H7 (cell line): ENCODE measurements at places on chromosomes 1 and 21.

DNA sequence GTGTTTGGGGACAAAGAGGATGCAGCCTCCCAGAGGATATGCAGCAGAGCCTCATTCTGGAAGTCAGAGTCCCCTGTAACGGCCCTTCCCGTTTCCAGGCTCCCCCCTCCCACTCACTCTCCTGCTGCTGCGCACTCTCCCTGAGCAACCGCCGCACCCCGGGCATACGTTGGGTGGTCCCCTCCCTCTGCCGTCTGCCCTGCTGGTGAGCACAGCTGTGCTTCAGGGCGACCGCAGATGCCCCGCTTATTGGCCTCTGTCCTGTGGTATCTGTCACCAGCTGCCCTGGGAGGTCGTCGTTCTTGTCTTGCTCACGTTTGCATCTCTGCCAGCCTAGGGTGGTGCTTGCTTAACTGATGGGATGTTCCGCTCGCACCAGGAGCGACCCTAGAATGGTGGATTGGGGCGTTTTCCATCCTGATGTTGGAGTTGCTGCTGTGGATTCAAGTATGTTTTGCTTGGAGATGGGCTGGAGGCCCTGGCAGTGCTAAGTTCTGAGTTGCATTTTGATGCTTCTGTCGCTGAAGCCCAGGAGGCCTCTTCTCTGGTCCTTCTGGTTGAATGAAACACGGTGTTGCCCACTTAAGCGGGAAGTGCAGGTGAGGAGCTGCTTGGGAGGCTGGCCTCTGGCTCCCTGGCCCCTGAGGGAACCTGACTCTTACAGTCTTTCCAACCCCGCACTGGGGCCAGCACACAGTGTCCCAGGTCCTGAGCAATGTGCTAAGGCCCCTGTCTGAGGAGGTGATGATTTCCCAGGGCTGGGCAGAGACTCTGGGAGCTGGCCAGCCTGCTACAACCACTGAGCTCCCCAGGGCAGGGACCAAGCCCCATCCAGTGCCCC is 3.2 kb downstream of the TMEM201 start:
- DNase-seq: peak; percentile 56

DNA sequence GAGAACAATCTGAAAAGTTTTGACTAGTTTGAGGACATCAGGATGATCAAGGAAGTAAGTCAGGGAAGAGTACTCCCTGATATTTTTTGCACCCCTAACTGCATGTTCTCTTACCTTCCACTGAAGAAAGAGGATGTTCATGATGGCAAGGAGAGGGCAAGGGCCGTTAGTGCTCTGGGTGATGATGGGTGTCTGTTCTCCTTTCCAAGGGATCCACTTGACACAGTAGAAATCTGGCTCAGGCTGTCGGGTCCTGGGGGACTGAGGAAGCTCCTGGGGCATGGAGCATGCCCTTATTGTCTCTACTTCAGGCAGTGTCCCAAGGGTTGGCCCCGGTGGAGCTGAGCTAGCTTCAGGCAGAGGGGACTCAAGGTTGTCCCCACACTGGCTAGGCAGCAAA is 4.7 kb downstream of the MINDY1 start:
- DNase-seq: no peak

GRCh38 chr1:52601991-52602855 is at the start of gene GPX7:
Gene GPX7, plus strand, starts transcription at chr1:52602371. Its CDS starts 39 bp downstream, at chr1:52602410.
- DNase-seq: peak; percentile 87

DNA sequence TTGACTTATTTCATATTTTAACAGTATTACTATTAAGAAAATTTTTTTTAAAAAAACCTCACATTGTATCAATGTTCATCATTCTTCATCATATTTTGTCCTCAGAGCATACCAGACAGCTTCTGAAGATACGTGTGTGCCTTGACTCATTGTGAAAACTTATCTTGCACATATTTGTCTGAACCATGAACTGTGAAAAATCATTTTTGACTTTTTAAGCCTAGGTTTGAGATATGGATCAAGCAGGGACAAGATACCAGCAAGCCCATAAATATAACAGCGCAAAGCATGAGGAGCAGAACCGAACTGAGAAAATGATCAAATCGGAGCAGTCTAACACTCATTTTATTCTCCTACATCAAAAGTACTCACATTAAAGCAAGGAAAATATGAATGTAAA is 506.0 kb downstream of the BRINP3 start:
- no peak for DNase-seq

DNA sequence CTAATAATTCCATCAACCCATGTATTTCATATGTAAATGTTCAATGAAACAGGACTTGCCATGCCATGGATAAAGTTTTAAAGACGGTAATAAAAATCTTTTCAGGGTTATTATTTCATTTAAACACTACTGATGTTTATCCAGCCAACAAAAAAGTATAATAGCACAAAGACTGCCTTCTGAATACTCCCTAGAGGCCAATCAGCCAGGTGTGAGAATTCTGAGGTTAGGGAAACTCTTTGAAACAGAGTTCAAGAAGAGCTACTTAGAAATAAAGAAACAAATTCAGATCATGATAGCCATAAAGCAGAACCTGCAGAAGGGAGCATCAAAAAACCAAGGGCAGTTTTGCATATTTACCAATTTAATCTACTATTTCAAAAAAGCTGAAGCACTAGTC is 48.7 kb downstream of the AKT3 start:
- DNase-seq: no peak

DNA sequence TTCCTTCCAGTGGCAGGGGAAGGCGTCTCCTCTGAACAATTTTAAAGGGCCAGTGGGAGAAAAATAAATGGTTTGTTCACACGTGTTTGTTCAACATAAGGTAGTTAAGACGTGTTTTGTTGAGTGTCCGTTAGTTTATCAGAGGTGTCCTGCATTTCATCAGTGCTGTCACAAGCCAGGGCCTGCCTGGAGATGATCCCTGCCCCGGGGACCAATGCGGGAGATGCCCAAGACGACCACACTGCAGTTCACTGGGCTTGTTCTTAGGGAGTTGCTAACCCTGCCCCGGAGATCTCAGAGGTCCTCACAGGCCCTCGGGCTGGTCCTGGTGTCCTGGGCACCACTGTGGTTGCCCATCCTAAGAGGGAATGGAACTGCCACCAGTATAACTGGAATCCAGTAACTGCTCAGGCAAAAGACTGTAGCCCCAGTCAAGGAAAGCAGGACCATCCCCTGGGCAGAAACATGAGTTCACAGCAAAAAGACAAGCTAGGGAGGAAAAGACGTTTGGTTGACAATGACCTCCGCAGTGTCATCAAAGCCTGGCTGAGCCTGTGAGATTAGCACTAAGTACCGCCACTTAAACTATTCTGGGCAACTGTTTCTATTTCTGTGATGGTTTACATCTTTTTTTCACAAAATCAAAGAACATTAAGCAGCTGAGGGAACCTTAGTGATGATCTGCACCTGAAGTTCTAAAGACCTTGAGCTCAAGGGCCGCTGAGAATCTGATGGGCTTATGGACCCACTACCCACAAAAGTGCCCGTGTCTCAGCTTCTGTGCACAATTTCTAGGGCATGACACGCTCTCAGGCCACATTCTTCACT is 44.9 kb upstream of the LIN9 start:
- DNase-seq: no peak

- DNase-seq: peak; percentile 52
Measured at GRCh38 chr1:15727866-15728534, 8.1 kb upstream of the SLC25A34 start.

DNA sequence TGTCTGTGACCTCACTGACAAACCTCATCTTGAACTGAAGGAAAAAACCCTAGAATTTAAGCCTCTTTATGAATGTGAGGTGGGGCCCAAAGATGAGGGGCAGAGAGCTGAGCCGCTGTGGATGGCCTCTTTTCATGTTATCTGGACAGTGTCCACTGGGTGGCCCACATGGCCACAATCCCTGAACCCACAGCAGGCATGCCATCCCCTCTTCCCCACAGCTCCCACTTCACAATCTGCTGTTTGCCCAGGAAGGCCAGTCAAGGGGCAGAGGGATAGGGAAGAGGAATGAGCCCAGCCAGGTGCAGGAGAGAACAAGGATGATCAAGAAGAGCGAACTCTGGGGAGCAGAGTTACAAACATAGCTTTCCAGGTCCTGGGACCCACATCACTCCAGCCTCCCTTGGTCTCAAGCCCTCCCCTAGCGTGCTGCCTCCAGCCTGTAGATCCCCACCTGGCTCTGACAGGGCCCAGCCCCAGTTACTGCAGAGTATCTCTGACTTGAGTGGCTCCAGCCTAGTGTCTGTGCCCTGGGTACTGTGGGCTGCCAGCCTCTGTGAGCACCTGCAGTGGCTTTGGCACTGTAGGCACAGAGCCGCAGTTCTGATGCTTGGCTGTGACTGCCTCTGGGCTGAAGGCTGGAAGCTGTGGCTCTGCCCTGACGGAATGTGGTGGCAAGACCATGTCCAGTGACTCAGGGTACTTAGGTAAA is 1.9 kb upstream of the SLFNL1 start:
- DNase-seq: peak; percentile 71

- no peak for DNase-seq
Measured at GRCh38 chr1:37601441-37601840, 5.7 kb upstream of the GNL2 start.

GRCh38 chr1:34263406-34263805 is 86.7 kb downstream of the C1orf94 start:
- DNase-seq: no peak

- peak; percentile 76 for DNase-seq
Measured at GRCh38 chr1:16430606-16431005, 6.6 kb downstream of the SPATA21 start.

- no peak for DNase-seq
Measured at GRCh38 chr1:154884869-154885701, 15.0 kb upstream of the KCNN3 start.

GRCh38 chr1:174884038-174884437 is 115.7 kb upstream of the CACYBP start:
- DNase-seq: no peak

DNA sequence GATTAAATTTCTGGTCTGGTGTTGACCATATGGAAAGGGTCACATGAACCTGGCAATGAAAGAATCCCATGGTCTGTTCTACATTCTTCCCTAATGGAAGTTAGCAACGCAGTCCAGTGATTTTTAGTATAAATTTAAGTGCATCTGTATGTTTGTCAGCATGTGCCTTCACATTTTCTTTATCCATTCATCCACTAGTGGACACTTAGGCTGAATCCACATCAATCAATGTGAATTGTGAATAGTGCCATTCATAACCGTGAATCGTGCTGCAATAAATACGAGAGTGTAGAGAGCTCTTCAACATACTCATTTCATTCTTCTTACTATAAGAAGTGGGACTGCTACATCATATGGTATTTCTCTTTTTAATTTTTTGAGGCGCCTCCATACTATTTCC is 12.7 kb upstream of the IFI16 start:
- DNase-seq: no peak

DNA sequence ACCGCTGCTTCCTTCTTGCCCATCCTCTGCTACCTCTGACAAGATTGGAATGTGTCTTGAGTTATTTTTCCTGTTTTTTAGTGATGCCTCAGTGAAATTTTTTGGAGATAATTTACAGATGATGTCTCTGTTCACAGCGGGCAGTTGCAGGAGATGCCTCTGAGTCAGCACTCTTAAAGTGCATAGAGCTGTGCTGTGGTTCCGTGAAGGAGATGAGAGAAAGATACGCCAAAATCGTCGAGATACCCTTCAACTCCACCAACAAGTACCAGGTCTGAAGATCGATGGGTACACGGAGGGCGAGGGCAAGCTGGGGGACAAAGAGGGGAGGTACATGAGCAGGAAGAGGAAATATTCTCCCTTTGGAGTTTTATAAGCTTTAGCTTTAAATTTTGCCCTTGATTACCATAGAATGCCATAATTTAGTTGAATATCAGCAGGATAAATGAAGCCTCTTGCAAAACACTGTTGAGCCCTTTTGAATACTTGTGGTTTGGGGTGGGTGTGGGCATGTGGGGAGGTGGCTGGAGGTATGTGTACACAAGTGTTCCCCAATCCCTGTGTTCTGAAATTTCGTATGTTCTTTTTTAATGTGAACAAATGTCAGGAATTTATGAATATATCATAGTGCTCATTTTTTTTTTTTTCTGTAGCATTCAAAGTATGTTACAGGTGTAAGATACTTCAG is 19.8 kb downstream of the ATP1A1 start:
- DNase-seq: no peak

GRCh38 chr21:45917241-45917640 is 64.3 kb upstream of the COL6A1 start:
- DNase-seq: no peak

DNA sequence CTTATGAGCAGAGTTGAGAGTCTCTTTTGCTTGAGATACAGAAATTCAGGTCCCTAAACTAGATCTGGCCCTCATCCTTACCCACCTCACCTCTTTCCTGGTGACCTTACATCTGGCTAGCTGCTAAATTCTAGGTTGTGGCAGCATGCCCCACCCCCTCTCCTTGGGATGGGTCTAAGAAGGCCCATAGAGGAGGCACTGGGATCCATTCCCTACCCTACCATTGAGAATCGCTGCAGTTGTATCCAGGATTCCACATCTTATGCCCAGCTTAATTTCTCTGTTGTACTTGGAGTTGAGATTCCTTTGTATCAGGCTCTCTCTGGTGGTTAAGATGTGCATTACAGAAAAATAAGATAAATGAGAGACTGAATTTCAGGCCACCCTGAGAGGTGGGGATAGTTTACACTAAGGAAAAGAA is 9.5 kb upstream of the TMEM39B start:
- DNase-seq: peak; percentile 68

- DNase-seq: no peak
Measured at GRCh38 chr1:41629141-41629540, 144.7 kb upstream of the EDN2 start.

DNA sequence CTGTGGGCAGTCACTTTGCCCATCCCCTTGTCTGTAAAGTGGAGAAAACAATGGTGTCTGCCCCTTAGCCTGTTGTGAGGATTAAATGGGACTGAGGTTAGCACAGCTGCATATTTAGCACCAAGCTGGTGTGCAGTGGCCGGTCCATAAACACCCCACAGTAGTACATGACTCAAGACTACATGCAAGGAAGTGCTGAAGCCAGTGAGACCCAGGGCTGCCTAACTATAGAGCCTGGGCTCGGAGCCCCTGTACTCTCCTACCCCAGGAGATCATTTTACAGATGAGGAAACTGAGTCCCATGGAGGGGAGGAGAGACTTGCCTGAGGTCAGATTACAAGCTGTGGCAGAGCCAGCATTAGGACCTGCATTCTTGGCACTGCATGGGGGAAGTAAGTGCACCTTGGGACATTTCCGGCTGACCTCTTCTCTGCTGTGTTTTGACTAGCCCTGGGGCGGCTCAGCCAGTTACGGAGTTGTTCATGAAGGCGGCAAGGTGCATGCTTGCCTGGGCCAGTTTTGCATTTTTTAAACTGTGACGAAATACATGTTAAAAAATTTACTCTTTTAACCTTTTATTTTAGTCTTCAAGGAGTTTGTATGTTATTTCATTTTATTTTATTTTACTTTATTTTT is 3.2 kb downstream of the SERINC2 start:
- peak; percentile 36 for DNase-seq

DNA sequence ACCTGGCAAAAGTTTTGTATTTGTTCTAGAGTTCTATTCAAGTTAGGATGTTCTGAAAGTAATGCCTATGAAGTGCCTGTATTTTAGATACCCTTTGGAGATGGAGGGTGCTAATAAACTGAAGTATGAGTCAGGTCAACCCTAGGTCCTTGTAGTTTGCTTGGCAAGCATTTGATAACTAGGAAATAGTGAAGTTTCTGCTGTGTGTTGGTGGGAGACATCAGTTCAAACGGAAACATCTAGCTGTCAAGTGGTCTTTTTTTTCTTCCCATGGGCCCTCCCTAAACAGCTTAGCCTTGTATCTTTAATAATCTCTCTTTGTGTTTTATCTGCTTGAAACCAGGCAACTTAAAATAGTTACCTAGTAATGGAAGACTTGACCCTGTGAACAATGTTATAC is 4.5 kb downstream of the MRPS6 start:
- no peak for DNase-seq

GRCh38 chr1:233668146-233668724 is 54.3 kb downstream of the KCNK1 start:
- no peak for DNase-seq
